ENCODE measurements at places on chromosomes 1 and 21.

- no peak for DNase-seq
Observed at GRCh38 chr1:157092831-157093230, 6.8 kb downstream of the ETV3L start.

- DNase-seq: no peak
Observed at GRCh38 chr1:155168456-155169210, 4.5 kb downstream of the KRTCAP2 start.

DNA sequence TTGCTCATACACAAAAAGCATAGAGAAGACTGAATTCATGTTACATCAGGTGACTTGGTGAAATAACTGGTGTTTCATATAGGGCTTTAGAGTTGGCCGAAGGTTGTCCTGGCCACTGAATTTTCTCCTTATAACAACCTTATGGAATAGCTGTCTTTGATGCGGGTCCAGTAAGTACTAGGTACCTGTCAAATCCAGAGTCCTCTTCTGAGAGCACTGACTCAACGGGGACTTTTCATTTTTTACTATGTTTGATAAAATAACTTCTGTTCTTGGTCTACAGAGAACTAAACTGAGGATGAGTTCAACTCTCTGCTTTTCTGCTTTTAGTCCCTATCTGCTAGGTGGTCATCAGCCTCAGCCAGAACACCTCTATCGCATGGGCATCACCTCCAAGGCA is 76.1 kb upstream of the JAK1 start:
- DNase-seq: no peak

DNA sequence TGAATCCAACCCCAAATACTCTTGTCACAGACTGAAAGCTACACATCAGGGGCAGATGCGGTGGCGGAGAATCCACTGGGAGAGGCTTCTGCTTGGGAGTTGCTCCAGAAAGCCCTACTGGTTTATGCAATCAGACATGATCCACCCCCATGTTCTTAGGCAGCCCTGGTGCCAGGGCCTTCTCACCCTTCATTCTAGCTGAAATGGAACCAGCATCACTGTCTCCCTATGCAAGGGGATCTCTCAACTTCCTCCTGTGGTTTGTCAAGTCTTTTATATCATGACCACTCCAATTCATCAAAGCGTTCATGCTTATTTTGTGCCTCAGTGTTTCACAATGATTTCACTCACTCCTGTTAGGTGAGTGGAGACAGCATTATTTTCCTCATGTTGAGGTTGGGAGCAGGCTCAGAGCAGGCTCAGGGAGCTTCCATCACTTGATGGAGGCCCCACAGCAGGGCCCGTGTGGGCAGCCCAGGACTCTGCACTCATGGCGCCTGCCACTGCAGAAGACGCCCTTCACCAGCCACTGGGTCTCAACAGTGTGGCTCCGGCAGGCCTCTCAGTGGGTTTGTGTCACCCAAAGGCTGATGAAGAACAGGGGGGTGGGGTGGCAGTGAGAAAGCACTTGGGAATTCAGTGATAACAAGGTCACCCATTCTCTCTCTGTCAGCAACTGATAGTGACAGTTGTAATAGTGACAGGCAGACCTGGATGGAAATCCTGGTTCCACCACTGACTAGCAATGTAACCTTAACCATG is 67.1 kb downstream of the CD58 start:
- DNase-seq: no peak

GRCh38 chr1:92944901-92945747 is 16.1 kb downstream of the DIPK1A start:
- no peak for DNase-seq

GRCh38 chr21:22965455-22966135 is 1967.4 kb downstream of the NCAM2 start:
- no peak for DNase-seq

DNA sequence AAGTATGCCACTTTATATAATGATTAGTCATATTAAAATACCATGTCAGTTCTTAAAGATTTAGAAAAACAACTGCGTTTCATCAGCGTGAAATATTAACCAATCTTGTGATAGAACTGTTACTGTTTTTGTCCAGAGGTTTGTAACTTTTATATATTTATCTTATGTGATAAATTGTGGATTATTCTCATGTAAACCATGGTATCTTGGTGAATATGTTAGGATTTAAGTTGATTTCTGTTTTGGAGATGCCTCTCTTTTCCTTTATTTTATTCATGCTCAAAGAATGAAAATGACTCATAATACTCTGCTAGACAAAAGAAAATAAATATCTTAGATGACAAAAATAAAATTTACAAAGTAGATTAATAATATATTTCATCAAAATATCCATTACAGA is 88.4 kb downstream of the ADGRL4 start:
- DNase-seq: no peak

DNA sequence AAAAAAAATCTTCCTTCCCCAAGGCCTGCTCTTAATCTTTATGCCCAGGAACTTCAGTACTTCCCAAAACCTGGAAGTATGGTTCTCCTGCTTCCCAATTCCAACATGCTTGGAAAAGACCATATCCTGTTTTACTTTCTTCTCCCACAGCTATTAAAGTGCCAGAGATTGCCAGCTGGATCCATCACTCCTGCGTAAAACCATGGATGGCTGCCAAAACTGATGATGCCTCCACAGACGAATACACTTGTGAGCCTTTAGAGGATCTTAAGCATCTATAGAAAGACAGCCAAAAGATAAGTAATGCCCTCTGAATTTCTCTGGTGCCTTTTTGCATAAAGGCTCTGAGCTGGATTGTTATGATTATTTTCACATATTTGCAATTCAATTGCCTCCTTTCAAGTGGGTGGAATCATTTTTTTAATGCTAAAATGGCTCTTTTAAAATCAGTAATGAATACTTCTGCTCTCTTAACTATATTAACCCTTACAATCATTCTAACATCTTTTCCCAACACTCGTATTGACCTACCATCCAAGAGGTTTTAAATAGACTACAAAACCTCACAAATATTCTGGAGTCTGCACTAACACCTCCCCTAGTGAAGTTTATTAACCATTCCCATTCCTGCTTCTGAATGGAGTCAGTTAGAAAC is 1807.8 kb downstream of the BRINP3 start:
- no peak for DNase-seq

DNA sequence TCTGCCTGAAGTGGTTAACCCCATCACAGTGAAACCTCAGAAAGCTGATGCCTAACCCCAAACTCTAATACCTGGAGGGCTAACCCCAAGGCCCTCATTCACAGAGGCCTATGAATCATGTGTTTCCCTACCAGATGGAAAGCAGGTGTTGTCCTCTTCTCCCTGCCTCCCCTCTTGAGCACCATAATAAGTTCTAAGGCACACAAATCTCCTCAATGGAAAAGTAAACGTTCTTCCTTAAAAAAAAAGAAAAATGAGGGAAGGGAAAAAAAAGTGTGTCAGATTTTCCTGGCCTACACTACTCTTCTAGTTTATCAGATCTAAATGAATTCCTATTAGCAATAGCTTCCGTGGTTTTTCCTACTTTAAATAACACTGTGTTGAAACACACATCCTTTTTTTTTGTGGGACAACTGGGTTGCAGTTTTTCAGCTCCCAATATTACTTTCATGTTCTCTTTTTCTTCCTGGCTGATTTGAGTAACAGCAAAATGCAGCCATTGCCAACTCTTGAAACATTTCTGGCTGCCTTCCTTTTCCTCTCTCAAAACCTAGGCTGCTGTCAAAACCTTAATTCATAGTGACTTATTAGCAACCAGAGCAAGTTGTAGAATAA is 43.2 kb downstream of the SLC44A3 start:
- DNase-seq: no peak

DNA sequence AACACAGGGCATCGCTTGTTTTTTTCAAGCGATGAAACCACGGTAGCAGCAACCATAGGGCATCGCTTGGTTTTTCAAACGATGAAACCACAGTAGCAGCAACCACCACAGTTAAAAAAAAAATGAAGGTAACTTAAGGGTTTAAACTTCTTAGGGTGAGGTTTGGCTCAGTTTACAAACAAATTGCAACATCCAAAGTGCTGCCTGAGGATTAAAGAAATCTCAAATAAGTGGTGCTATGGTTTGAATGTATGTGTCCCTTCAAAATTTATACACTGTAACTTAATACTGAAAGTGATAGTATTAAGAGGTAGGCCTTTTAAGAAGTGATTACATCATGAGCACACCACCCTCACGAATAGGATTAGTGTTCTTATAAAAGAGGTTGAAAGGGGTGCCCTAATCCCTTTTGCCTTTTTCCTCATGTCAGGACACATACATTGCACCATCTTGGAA is 6.4 kb upstream of the GBP5 start:
- no peak for DNase-seq

DNA sequence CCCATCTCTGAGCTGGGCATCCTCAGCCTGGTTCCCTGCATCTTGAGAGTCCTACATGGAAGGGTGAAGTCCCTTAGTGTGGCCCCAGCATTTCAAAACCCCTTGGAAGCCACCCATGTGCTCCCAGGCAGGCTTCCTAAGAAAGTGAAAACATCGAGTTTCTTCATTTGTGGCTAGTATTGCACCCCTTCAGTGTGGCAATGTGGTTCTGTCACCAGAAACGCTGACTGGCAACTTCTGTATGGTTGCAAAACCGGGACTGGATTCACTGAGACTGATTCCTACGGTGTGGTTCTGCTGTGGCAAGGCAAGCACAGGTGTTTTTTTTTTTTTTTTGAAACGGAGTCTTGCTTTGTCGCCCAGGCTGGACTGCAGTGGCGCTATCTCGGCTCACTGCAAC is 9.0 kb upstream of the IFNGR2 start:
- no peak for DNase-seq

DNA sequence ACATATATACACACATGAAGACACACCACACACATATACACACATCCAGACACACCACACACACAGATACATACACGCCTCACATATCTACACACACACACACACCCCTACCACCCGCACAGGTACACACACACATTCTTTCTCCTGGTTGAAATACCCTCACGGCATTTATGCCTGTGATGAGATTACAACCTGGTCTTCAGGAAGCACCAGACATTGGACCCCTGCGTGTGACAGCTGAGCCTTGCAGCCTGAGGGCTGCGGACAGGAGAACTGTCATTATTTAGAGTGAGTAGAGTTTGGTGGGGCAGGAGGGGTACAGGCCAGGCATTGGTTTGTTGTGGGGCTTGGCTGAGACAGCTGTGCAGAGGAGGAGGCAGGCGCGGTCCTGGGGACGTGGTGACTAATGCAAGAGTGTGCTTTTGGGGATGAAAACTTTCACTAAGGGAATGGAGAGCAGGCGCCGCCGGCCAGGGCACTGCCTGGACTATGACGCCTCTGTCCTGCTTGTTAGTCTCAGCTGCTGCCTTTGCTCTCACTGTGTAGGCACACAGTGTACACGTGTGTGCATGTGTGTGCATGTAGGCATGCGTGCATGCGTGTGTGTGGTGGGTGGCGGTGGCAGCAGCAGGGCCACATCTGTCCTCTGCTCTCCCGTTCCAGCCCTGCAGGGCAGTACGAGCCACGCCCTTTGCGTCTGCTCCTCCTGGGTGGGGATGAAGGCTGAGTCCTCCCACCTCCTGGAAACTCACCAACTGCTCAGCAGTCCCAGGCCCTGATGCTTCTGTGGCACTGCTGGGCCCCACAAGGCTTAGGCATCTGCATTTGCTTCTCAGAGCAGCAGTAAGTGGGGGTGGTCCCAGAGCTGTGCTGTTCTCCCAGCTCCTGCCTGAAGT is 57.6 kb downstream of the SPSB1 start:
- no peak for DNase-seq

DNA sequence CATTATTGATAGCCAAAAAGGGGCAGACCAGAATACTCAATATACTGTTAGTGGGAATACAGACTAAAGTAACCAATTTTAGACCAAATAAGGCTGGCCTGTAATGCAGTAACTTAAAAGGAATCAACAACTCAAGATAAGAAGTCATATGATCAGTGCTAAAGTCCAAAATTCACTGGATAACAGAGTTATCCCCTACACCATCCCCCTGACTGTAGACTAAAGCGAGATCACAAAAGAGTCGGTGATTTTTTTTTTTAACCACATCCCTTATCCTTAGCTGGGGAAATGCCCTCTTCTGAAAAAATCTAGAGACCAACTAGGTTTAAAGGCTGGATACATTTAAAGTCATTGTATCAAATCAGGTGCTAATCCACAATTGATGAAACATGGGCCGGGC is 7.7 kb downstream of the UBR4 start:
- DNase-seq: no peak

DNA sequence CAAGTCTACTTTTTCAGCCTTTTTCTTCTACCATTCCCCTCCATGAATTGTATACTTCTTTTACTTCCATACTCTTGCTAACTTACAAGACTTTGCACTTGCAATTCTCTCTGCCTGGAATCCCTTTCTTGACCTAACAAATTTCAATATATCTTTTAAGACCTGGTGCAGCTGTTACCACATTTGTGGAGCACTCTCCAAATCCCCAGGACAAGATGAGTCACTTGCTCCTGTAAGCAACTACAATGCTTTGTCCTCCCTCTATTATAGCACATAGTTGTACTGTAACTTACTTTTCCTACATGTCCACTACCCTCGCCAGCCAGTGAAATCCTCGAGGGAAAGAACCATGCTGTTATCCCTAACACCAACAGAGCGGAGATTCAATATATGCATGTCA is 43.1 kb downstream of the WARS2 start:
- DNase-seq: no peak

DNA sequence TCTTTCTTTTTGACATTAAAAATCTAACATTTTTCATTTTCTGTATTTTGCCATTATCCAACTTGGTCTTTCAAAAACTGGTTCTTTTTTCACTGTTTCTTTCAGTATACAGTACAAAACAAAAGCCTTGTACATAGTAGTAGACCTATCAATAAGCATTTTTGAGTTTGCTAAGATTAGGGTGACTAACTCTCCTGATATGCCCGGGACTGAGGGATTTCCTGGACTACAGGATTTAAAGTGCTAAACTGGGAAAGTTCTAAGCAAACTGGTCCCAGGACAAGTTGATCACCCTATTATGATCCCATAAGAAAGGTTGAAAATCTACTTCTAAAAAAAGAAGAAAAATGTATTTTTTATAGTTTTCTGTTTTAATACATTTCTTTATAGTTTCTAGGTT is 120.9 kb downstream of the USP25 start:
- no peak for DNase-seq

GRCh38 chr1:43853161-43853921 is 80.3 kb upstream of the ARTN start:
- DNase-seq: peak; percentile 20

- DNase-seq: no peak
Observed at GRCh38 chr21:34504595-34504994, 7.4 kb downstream of the KCNE1 start.

Measured in activated gamma-delta T cell treated with anti-CD3 and anti-CD28 coated beads, Interleukin-2, amount 50 U/mL, for 16 hours (primary cell).